ENCODE measurements at places on chromosomes 3 and 15.

DNA sequence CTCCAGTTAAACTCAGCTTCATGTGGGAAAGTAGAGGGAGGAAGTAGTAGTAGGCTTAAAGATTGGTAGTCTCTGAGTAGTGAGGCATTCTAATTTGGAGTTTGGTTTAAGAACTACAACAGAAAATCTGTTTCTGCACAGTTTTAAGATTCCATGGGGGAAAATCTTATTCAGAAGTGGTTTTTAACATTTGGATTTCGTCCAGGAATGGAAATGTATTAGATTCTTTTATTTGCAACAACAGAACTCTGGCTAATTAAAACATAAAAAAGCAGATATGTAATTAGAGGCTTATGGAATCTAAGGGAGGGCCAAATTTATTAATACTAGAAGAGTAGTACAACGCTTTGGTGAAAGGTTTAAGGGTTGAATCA is 36.0 kb downstream of the NECTIN3 start:
- DNase-seq, result no peak

- DNase-seq, result no peak
Observed at GRCh38 chr3:37338500-37338899, 164.1 kb upstream of the LRRFIP2 start.

DNA sequence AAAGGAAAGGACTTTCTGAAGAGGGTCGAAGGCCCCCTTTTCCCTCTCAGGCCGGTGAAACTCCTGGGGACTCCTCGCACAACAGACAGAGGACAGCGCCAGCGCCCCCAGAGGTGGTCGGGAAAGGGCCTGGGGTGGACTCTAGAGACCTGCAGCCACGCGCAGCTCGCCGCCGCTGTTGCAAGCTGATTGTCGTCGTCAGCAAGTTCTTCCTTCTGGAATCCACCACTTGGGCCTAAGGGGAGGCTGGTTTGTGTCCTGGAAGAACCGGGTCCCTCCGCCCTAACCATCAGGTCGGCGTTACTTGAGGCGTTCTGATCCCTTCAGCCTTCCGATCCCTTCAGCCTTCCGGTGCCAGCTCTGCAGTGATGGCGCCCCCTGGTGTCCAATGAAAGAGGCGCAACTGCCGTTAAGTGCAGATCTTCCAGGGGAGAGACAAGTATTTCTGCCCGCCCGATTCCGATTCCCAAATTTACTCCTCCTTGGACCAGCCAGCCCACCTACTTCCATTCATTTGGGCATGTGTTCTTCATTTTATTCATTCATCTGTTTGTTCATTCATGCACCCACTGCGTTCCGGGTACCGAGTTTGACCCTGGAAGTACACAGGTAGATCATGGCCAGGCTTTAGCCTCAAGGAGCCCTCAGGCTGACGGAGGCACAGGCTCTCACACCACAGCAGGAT is 77.2 kb upstream of the SLC6A11 start:
- peak; percentile 73 for DNase-seq

GRCh38 chr3:127823426-127823857 is 1.1 kb upstream of the MGLL start:
- no peak for DNase-seq
